Activated CD4-positive, CD25-positive, alpha-beta regulatory T cell (primary cell): ENCODE measurements at places on chromosomes 7 and 10.

DNA sequence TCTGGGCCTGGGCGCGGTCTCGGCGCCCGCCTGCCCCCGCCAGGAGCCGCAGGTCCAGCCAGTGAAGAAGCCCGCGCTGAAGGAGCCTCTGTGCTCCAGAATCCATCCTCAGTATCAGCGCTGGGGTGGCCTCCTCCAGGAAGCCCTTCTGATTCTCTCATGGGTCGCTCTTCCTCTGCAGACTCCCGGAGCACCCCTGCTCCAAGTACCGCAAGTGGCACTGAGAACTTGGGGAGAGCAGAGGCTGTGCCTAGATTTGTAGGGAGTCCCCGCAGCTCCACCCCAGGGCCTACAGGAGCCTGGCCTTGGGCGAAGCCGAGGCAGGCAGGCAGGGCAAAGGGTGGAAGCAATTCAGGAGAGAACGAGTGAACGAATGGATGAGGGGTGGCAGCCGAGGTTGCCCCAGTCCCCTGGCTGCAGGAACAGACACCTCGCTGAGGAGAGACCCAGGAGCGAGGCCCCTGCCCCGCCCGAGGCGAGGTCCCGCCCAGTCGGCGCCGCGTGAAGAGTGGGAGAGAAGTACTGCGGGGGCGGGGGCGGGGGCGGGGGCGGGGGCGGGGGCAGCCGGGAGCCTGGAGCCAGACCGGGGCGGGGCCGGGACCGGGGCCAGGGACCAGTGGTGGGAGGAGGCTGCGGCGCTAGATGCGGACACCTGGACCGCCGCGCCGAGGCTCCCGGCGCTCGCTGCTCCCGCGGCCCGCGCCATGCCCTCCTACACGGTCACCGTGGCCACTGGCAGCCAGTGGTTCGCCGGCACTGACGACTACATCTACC is at the start of gene ALOX5:
ALOX5 (plus strand) TSS at position 641 of the 774 bp plus-strand sequence; CDS start at position 705, 64 bp downstream.
- DNase-seq = no peak

DNA sequence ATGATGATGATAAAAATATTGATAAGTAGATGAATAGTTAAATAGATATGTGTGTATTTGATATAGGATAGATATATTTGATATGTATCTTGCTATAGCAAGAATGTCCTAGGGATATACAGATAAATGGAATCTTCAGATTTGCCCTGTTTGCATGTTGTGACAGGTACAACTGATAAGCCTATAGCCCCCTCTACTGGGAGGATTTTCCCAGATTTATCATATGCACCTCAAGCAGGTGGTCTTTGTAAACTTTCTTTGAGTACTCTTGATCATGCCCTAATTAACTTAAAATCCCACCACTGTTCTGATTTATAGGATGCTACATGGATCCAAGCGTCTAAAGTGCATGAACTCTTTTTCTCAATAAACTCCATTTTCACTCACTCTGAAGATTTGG is 1050.7 kb downstream of the SORCS3 start:
- no peak for DNase-seq

DNA sequence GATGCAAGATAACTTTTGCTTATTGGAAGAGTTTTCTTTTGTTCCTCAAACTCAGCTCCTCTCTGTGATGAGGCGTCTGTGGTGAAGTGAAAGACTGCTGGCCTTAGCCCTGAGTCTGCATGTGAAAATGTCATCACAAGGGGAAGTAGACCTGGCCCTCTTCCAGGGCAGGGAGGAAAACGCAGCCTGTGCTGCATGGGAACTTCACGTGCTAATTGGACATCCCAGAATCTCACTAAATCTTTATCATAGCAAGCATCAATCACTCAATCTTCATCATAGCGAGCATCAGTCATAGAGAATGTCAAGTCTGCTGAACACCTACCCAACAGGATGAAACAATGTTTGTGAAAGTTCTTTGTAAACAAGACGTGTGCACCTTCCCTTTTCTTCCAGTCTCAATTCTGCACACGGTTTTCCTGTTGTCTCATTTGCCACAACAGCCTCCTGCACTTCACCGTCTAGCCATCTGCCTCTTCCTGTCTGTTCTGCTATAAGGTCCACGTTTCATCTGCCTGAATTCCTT is 314.6 kb downstream of the FRMD4A start:
- DNase-seq = no peak

DNA sequence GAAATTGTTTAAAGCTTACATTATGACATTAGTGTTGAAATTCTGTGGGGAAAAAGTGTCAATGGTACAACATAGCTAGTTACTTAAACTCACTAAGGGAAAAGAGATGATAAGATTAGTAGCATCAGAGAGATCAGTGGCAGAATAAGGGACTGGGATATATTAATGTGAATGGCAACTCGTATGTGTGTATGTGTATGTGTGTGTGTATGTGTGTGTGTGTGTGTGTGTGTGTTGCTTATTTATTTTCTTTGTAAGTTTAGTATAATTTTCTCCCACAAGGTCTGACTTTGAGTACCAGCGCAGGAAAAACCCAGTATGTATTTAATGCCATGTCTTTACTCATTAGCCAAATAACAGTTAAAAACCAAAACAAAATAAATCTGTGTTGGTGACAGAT is 256.1 kb downstream of the ARHGAP21 start:
- DNase-seq = no peak

DNA sequence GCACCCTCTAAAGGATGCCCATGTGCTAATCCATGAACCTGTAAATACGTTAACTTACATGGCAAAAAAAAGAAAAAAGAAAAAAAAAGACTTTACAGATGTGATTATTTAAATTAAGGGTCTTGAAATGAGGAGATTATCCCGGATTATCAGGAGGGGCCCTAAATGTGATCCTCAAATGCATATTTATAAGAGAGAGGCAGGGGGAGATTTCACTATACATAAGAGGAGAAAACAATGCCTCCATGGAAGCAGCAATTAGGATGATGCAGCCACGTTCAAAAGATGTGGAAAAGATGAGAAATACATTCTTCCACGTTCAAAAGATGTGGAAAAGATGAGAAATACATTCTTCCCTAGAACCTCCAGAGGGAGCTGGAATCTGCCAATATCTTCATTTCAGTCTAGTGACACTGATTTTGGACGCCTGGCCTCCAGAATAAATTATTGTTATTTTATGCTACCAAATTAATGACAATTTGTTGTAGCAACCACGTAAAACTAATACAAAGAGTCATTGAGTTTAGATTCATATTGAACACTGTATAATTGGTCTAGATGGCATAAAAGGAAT is 328.4 kb upstream of the GNAI1 start:
- no peak for DNase-seq

DNA sequence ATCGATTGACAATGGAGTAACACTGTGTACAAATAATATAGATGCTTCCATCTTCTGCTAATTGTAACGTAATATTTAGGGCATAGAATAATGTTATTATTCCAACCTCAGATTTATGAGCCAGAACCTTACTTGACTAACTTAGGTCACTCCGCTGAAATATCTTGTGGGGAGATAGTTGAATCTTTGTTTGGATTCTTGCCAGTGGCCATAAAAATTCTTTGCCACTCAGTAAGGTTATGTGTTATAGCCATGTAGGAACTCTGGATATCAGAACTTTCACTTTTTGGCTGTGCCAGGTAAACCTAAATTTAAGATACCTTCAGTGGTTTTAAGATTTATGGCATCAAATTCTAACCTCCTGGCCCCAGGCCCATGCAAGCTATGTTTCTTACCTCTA is 197.6 kb downstream of the WDR11 start:
- DNase-seq = no peak

GRCh38 chr10:110214371-110214826 is 7.0 kb downstream of the MXI1 start:
- no peak for DNase-seq

GRCh38 chr7:124752310-124752709 is 13.3 kb downstream of the GPR37 start:
- no peak for DNase-seq
